Left lung (tissue), 14 donors: ENCODE measurements at places on chromosomes 4 and X. TPM values are rescaled to one million over a fixed set of nuclear protein-coding genes. Genes with fewer than 3 reads are reported as not detected.

DNA sequence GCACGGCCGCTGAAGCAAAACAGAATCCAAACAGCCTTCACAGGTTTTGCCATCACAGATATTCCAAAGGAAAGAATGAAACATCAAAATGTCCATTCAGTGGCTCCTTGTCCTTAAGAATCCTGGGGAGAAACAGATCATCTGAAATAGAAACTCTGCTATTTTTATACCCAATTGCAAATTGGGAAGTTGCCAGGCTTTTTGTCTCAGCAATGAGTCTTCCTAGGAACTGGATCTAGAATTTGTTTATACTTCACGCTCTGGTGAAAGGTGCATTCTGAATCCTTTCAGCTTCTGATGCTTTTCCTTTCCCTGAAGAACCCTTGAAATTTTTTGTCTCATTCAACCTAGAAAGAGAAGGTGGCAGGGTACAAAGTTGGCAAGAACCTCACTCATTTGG is 218.9 kb downstream of the FBXW7 start:
- no peak for DNase-seq

DNA sequence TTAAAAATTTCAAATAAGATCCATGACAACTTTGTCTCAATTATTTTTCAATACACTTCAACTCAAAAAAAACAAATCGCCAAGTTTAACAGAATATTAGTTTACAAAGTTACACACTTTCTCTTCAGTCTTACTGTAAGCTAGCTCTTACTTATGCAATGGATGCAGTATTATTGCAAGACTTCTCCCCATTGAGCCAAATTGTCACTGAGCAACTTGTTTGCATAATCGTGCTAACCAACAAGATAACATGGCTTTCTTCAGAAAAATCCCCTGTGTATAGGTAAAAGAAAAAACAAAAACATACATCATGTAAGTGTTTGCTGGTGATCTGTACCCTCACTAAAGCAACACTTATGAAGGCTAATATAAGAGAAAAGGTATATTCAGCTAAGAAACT is 18.9 kb downstream of the DNAJB14 start:
- DNase-seq = no peak

The AMBN gene
- polyA plus RNA-seq = not detected

DNA sequence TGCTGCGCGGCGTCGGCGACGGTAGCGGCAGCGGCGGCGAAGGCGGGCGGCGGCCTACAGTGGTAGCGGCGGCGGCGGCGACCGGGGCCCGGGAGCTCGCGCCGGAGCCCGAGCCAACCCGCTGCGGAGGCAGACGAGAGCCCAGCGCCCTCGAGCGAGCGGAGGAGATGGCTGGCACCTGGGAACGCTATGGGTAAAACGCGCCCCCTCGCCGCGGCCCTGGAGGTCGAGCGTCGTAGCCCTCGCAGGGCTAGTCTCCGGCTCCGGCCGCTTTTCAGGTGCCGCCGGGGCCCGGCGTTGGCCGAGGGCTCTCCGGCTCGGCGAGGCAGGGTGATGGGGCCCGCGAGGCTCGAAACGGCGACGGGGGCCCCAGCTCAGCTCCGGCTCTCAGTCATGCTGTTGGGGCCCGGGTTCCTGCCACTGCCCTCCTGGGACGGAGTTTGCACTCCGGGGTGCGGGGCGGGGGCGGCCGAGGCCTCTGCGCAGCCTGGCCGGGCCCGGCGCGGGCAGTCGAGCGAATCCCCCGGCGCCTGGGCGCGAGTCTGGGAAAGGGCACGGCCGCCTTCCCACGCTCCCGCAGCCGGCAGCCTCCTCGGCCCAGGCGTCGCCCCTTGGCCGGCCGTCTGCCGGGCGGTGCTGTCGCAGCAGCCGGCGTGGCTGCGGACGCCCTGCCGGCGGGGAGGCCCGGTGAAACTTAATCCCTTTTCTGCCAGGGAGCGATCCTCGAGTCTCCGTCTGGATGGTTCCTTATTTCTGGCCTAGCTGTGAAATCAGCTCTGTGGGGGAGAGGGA is 768 bp downstream of the MID2 start:
- DNase-seq = peak; percentile 44

The RASSF6 gene
- 2.2 TPM for polyA plus RNA-seq

- DNase-seq = no peak
Observed at GRCh38 chrX:38166478-38167083, 54.1 kb downstream of the SRPX start.

The POF1B gene
- polyA plus RNA-seq = 0.28 TPM

The PDE5A gene
- 66.5 TPM for polyA plus RNA-seq

DNA sequence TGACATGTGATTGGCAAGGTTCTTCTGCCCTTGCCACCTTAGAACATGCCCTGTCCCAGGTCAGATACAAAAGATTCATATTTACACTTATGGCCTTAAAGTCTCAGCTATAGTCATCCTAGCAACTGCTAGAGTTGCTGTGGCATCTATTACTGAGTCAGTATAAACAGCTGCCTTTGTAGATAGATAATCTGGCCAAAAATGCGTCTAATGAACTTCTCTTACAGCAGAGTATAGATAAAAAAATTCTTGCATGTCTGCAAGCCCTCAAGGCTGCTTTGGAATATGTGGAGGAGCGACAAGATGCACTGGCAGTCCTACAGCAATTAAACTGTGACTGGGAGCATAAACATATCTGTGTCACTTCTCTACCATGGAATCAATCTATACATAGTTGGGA is 1209.7 kb upstream of the PABPC4L start:
- DNase-seq = no peak

The GPR143 gene
- polyA plus RNA-seq = 4.9 TPM

- DNase-seq = no peak
Observed at GRCh38 chr4:150289198-150289597, 211.0 kb downstream of the DCLK2 start.

DNA sequence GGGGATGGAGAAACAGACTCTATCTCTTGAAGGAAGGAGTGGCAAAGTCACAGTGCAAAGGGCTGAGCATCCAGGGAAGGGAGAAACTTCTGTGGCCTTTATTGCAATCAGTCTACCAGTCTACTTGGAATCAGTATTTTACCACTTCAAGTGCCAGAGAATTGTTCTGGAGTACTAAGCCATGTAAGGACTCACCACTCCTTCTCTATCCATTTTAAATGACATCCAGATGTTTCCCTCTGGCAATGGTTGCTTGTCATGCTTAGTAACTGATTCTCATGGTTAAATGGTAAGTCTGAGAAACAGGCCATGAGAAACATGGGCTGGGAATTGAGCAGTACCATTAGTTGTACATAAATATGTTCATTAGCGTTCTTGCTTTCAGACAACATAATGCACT is 21.1 kb upstream of the SMIM10 start:
- no peak for DNase-seq

DNA sequence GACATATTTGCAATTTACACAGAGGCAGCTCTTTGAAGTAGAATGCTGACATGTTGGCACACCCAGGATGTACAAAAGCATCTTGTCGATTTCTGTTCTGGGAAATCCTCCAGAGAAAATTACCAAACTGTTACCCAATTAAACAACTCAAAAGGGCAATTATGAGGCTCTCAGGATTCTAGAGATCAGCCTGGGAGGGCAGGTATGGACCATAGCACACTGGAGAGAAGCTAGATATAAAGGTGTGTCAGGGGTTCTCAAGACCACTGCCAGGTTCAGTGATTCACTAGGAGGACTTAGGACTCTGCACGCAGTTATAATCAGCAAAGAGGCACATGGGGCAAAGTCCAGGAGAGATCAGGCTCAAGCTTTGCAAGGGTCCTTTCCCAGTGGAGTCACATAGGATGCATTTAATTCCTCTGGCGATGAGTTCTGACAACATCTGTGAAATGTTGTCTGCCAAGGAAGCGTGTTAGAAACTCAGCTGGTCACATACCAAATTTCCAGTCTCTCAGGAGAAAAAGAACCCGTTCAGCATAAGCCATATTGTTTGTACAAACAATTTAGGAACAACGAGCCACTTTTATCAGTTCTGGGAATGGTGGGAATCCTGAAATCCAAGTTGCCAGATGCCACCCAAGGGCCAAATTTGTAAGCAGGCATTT is 100.8 kb downstream of the SYTL5 start:
- DNase-seq = peak; percentile 18

The PAGE2 gene
- polyA plus RNA-seq = not detected

DNA sequence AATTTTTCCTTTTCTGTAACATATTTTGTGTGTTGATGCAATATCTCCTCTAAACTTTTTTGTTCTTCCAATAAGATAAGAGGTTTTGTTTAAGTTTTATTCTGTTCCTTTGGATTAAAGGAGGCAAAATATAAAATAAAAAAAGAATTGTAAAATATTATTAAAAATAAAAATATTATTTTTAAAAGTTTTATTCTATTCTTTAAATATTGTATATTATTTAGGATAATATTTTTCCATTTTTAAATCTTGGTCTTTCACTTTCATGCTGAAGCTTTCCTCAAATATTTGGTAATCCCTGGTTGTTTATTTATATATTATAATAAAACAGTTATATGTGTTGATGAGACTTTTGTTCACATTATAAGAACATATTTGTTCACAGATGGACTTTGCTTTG is 187.9 kb upstream of the PDE5A start:
- no peak for DNase-seq

GRCh38 chrX:69222103-69223090 is 57.1 kb upstream of the PJA1 start:
- DNase-seq = peak; percentile 76

The MUC7 gene
- polyA plus RNA-seq = not detected

DNA sequence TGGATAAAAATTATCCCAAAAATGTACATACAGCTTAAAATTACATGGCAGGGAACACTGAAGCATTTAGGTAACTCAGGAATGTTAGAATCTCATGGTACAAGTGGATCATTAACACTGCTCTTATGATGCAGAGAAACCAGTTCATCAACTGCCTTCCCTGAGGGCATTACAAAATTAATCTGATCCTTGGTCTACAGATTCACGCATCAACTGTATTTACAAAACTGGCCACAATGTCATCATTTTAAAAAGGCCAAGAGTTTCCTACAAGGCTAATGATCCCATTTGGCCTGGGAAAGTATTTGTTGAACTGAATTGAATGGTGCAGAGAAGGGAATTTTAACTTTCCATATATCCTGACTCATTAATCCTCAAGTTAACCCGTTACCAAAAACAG is 84.6 kb downstream of the TSPAN5 start:
- DNase-seq = no peak

DNA sequence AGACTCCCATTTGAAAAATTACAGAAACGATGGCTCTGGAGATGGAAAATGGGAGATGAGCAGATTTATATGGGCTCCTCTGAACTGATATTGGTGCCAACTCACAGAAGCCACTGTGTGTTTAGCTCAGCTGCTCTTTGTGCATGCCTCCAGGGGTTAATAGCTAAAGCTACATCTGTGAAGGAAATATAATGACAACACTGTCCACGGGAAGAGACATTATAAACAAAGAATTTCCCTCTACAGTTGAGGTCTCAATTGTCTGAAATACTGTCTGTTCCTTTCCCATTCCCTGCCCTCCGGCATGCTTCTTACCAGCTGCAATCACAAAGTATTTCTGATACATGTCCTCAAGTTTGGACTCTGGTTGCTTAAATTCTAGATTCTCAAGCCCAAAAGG is 40.4 kb downstream of the PPA2 start:
- DNase-seq = no peak

The MGAT4D gene
- not detected for polyA plus RNA-seq

The LONRF3 gene
- 3.6 TPM for polyA plus RNA-seq

The GUCY1A1 gene
- polyA plus RNA-seq = 116 TPM

The ATP1B4 gene
- not detected for polyA plus RNA-seq

GRCh38 chr4:122131562-122132157 is 20.5 kb upstream of the BLTP1 start:
- no peak for DNase-seq

The SPP1 gene
- 97.8 TPM for polyA plus RNA-seq
